ENCODE measurements at places on chromosomes 4 and X.

- no peak for DNase-seq
Observed at GRCh38 chr4:3360777-3361176, 68.0 kb downstream of the RGS12 start.

DNA sequence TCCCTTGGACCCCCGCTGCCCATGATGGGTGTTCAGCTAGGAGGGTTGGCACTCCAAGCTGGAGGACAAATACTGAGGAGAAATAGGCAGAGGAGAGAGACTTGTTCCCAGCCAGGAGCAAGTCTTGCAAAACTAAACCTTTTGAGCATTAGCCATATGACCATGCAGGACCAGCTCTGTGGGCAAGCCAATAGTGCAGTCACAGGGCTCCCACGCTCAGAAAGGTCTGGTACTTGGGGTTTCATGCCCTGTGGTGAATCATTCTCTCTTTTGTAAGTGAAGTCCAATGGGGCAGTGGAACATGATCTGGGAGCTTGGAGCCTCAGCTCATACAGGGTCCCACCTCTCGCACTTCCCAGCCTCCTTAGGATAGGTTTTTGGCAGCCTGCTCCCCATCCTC is 300.9 kb downstream of the BCOR start:
- no peak for DNase-seq

DNA sequence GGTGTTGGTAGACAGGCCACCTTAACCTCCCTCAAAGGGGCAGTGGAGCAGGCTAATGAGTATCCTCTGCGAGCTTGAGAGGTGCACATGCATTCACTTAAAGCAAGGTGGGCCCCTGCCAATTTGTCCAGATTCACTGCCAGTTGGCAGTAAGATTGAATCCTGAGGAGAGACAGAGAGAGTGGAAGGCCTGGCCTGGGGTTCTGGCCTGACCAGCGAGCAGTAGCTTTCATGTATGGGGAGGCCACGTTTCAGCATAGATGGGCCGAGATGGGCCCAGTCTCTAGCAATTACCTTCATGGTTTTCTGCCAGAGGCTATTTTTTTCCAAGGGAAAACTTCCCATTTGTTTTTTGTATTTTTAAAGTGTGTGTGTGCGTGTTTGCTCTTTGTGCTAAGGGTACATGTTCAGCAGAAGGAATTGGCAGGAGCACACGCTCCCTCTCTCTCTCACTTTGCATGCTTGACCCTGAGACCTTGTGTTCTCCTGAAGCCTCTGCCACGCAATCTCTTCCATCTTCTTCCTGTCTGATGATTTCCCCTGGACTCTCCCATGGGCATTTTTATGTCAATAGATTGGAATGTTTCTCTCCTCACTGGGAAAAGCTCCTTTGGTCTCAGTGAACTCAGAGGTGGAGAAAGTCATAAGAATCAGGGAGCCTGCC is 215.8 kb upstream of the SFRP2 start:
- no peak for DNase-seq

DNA sequence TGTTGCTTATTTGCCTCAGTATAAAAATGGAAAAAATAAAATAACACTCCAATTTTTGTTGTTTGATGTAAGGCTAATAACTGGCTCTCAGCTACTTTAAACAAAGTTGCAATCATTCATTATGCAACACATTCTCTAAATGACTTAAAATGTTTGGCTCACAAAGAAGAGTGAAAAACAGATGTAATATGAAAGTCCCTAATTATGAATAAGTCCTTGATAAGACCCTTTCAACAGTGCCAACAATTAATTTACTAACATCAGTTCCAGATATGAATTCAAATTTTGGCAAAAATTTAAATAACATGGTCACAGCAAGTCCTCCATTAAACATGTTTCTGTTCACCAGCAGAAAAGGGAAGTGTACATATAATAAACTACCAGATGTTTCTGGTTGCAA is 69.8 kb downstream of the PAPSS1 start:
- DNase-seq = no peak

DNA sequence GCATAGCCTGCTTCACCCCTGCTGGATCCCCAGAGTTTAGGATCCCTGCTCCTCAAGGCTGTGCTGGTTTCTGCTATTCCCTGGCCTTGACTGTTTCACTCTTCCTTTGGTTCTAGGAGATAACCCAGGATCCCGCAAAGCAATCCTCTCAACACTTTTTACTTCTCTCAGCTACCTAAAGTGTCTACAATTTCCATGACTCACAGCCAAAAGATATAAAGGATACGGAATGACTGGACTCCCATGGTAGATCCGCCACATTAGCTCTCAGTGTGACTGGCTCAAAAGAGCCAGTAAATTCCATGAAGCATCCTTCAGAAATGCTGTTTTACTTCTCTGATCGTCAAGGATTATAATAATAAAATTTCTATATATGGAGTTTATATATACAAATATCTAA is 66.3 kb upstream of the TMEM164 start:
- no peak for DNase-seq

GRCh38 chr4:3533423-3533820 is 1.2 kb upstream of the LRPAP1 start:
- no peak for DNase-seq

DNA sequence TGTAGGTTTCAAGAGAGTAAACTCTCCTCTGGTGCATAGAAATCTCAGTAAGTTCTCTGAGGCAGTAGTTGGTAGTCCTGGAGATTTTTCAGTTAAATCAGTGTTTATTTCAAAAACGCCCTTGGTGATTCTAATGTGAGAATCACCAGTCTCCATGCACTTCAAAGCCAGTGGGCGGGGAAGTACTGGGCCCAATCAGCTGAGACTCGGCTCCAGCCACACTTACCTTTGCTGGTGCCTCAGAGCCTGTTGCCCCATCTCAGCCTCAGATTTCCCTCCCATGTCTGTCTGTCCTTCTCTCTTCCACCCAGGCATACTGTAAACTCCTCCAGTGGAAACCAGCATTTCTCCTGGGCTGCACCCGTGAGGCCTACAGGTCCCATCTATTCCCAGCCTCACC is 7.4 kb upstream of the MGST2 start:
- no peak for DNase-seq

DNA sequence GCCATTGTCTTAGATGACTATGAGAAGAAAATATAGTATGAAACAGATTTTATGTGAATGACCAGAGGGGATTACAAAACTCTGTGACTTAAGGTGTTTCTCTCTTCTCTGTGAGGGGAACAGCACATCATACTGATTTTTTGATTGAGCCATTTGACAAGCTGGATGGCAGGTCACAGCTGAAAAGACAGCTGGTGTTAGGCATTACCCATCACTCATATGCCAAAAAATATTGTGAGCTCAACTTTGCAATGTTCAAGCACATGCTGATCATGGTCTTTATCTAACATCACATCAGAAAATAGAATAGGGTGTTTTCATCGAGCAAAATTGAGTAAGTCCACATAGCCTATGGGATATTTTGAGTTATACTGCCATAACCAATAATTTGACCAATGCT is 86.7 kb upstream of the TECRL start:
- no peak for DNase-seq

DNA sequence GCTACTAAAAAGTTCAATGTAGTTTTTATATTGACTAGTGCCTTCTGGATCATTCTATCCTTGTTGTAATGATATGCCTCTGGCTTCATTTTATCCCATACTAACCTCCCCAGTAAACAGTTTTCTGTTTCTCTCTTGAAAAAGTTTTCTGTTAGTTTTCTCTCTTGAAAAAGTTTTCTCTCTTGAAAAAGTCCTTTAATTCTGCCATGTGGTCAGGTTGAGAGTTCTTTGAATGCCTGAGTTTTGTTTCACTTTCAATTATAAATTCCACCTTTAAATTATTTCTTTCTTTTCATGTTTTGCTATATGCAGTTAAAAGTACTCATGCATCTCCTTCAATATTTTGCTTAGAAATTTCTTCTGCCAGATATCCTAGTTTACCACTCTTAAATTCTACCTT is 1139.6 kb downstream of the STPG2 start:
- no peak for DNase-seq

- no peak for DNase-seq
Observed at GRCh38 chrX:42941671-42942070, 163.7 kb upstream of the PPP1R2C start.

DNA sequence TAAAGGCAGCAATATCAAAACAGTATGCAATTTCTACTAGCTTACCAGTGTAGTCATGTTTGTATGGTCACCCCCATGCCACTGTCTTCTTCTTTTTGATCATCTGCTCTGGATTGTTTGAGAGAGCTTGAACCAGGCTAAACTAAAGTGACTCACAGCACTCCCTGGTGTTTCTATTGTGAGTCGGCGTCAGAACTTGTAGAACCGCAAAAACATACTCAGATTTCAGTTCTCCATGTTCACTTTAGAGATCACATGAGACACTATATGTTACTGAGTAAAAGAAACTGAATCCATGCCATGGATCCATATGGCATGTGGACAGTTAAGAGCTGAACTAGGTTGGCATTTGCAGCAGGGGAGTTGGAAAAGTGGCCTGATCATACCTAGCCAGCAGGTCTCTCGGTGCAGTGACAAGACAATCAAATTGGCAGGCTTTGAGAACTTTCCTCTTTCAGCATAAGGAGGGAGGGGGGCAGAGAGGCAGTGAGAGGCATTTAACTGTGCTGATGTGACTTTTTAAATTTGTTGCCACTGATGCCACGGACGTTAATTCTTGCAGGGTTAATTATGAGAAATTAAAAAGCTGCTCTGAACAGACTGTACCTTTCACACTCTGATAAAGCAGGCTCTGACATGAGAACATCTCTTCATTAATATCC is 88.4 kb downstream of the AFF2 start:
- no peak for DNase-seq

GRCh38 chrX:131746491-131746968 is 202.7 kb downstream of the OR13H1 start:
- DNase-seq = no peak

GRCh38 chr4:1459722-1460511 is 53.7 kb upstream of the NKX1-1 start:
- DNase-seq = no peak

- no peak for DNase-seq
Observed at GRCh38 chrX:12866451-12867377, at the start of gene TLR7. TLR7 (plus strand) TSS chrX:12867072; CDS start chrX:12867579, 507 bp downstream.
